Activated CD4-positive, alpha-beta memory T cell treated with anti-CD3 and anti-CD28 coated beads for 36 hours (primary cell): ENCODE measurements at places on chromosomes 1 and 21. TPM values are rescaled to one million over a fixed set of nuclear protein-coding genes. Genes with fewer than 3 reads are reported as not detected.
A peak's percentile ranks its signal among the peaks of the same experiment; 100 is the strongest.

DNA sequence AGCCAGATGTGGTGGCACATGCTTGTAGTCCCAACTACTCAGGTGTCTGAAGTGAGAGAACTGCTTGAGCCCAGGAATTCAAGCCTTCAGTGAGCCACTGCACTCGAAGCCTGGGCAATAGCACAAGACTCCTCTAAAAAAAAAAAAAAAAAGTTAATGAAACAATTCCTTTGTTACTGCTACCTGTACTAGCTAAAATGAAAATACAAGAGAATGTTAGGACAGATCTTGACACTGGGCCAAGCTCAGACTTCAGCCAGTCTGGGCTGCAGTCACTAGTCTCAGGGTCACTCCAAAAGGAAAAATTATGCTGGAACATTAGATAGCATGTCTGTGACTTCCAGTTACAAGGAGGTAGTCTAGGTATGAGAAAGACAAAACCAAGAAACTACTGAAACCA, 56.5 kb downstream of the TRIM33 start:
- no peak overlapping the region for H3K27ac ChIP-seq
- H3K4me3 ChIP-seq, result no peak overlapping the region
- H3K27me3 ChIP-seq, result no peaks in the 10 kb centered on the region
- peaks cover 36% of the 10 kb centered on the region for H3K36me3 ChIP-seq
- peaks cover 16% of the 10 kb centered on the region for H3K4me1 ChIP-seq
- DNase-seq, result no peak

GRCh38 chr21:21163904-21164303, 165.7 kb downstream of the NCAM2 start:
- no peaks in the 10 kb centered on the region for H3K4me1 ChIP-seq
- no peak overlapping the region for H3K27ac ChIP-seq
- peak; percentile 34 for DNase-seq
- H3K27me3 ChIP-seq, result no peaks in the 10 kb centered on the region
- H3K4me3 ChIP-seq, result no peak overlapping the region
- H3K36me3 ChIP-seq, result no peaks in the 10 kb centered on the region

- H3K4me1 ChIP-seq, result peaks cover 10% of the 10 kb centered on the region
- H3K27ac ChIP-seq, result no peak overlapping the region
- peaks cover 2% of the 10 kb centered on the region for H3K36me3 ChIP-seq
- no peak for DNase-seq
Observed at GRCh38 chr1:227318853-227319607, 738 bp upstream of the CDC42BPA start.

- no peaks in the 10 kb centered on the region for H3K4me1 ChIP-seq
- no peak for DNase-seq
- H3K4me3 ChIP-seq, result no peak overlapping the region
Observed at GRCh38 chr21:35737899-35738346, 322.4 kb downstream of the SETD4 start.

GRCh38 chr21:34877485-34878128, 171.5 kb downstream of the RUNX1 start:
- DNase-seq, result no peak
- peaks cover 63% of the 10 kb centered on the region for H3K36me3 ChIP-seq
- no peak overlapping the region for H3K4me3 ChIP-seq
- H3K27ac ChIP-seq, result no peak overlapping the region
- peaks cover 61% of the 10 kb centered on the region for H3K4me1 ChIP-seq

GRCh38 chr1:92709738-92710137, 75.2 kb downstream of the EVI5 start:
- H3K27me3 ChIP-seq, result no peaks in the 10 kb centered on the region
- no peak overlapping the region for H3K27ac ChIP-seq
- no peaks in the 10 kb centered on the region for H3K36me3 ChIP-seq
- H3K4me1 ChIP-seq, result no peaks in the 10 kb centered on the region

DNA sequence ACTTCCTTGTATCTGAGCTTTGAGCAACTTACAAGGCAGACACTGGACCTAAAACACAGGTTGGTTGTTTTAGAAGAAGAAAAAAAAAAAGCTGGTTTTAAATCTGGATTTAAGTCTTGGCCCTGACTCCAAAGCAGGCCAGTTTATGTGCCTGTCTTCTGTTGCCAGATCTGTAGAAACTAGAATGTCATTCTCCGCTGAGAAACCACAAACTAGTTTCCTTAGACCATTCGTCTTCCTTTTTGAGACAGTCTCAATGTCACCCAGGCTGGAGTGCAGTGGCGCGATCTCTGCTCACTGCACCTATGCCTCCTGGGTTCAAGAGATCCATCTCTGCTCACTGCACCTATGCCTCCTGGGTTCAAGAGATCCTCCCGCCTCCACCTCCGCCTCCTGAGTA, 33.9 kb downstream of the APP start:
- no peaks in the 10 kb centered on the region for H3K36me3 ChIP-seq
- H3K4me1 ChIP-seq, result peaks cover 15% of the 10 kb centered on the region
- peak; percentile 14 for DNase-seq
- H3K27me3 ChIP-seq, result no peaks in the 10 kb centered on the region
- no peak overlapping the region for H3K4me3 ChIP-seq
- H3K27ac ChIP-seq, result no peak overlapping the region

- H3K27ac ChIP-seq, result no peak overlapping the region
- H3K4me3 ChIP-seq, result no peak overlapping the region
- H3K4me1 ChIP-seq, result no peaks in the 10 kb centered on the region
- no peak for DNase-seq
Observed at GRCh38 chr1:9068981-9069325, 482 bp downstream of the SLC2A5 start.

DNA sequence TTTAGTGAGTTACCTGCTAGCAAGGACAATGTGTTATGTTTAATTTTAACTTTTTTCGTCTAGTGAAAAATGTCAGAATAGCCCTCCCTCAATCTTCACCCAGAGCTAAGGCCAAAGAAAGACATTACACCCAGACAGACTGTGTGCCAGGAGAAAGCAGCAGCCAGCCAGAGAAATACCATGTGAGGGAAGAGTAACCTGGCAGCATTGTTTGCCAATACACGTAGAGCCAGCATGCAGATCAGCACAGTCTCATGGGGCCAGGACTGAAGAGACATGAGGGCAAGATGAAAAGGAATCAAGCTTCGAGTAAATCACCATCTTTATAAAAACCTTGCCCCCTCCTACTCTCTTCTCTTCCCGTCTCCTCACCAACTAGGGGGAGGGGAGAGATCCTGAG, 88.5 kb upstream of the ADAR start:
- H3K27ac ChIP-seq, result no peak overlapping the region
- H3K36me3 ChIP-seq, result no peaks in the 10 kb centered on the region
- H3K4me3 ChIP-seq, result no peak overlapping the region
- peaks cover 4% of the 10 kb centered on the region for H3K4me1 ChIP-seq

- no peaks in the 10 kb centered on the region for H3K27me3 ChIP-seq
- H3K36me3 ChIP-seq, result peaks cover 28% of the 10 kb centered on the region
- H3K27ac ChIP-seq, result peak overlapping the region; percentile 52
- peaks cover 80% of the 10 kb centered on the region for H3K4me1 ChIP-seq
Observed at GRCh38 chr1:12438349-12438924, 179.6 kb downstream of the DHRS3 start.

- H3K4me3 ChIP-seq, result no peak overlapping the region
- H3K27ac ChIP-seq, result no peak overlapping the region
- no peak for DNase-seq
- H3K36me3 ChIP-seq, result peaks cover 6% of the 10 kb centered on the region
Observed at GRCh38 chr1:70319750-70320149, 34.8 kb downstream of the ANKRD13C start.

DNA sequence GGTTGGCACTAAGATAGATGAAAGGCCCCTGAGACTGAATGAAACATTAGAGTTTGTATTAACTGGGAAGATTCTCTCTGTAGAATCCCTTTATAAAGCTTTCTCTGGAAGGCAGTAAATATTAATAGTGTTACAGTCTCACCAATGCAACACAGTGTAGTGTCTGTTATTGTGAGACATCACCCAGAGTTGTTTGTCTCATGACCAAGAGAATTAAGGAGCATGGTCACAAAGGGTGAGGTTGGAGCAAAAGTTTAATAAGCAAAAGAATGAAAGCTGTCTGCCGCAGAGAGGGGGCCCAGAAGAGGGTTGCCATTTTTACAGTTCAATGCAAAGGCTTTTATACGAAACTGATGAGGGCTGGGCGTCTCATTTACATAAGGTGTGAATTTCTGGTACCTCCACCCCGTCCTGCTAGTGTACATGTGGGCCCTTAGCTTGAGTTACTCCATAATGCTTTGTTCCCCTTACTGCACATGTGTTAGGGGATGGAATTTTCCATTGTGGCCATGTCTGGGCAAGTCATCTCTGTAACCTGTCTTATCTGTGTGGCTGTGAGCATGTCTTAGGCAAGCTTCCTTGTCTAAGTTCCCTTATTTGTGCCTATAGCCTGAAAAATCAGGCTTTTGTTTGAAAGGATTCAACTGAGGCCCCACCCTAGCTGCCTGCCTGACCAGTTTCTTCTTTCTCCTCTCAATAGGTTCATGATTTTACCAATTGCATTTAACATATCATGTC, 184.1 kb downstream of the RASAL2 start:
- H3K27me3 ChIP-seq, result no peaks in the 10 kb centered on the region
- no peak for DNase-seq
- H3K4me1 ChIP-seq, result no peaks in the 10 kb centered on the region
- no peak overlapping the region for H3K27ac ChIP-seq
- H3K36me3 ChIP-seq, result no peaks in the 10 kb centered on the region

DNA sequence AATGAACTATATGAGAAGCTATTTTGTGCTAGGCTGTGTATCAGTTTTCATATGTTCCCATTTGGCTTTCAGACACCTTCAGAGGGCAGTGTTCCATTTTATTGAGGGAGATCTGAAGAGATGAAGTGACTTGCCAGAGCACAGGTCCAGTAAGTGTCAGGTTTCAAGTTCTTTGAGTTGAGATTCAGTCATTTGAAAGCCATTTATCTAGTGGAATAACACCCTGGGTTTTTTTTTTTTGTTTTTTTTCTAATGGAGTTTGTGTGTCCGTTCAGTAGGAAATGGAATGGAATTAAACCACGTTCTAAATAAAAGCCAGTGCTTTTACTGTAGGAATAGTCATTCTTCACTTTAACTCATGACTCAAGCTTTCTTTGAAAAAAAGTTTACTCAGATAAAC, 652.9 kb upstream of the USP24 start:
- H3K27me3 ChIP-seq, result peaks cover 2% of the 10 kb centered on the region
- no peaks in the 10 kb centered on the region for H3K36me3 ChIP-seq
- no peak overlapping the region for H3K4me3 ChIP-seq
- no peaks in the 10 kb centered on the region for H3K4me1 ChIP-seq

DNA sequence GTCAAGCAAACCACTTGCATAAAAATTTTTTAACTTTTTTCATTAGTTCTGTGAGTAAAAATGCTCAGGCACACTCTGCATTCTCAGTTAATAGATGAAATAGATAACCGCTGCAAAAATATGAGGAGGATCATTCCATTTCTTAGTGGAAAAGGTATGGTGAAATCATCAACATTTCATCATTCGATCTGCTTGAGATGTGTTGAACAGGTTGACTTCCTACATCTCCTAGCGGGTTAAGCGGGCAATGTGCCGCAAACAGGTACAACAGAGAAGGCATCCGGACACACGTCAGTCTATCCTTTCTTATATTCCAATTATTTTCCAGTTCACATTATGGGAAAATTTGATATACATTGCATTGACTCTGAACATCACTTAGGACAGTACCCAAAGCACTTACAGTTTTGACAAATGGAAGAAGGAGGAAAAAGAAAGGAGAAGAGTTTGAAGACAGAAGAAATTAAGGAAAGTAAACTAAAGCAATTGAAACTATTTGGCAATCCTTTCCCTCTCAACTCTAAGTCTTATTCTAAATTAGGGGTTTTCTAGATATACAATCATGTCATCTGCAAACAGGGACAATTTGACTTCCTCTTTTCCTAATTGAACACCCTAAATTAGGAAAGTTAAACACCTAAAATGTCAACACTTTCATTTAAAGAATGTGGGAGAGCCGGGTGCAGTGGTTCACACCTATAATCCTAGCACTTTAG, 33.5 kb downstream of the NIBAN1 start:
- H3K36me3 ChIP-seq, result peaks cover 4% of the 10 kb centered on the region
- DNase-seq, result no peak
- peaks cover 27% of the 10 kb centered on the region for H3K4me1 ChIP-seq
- no peaks in the 10 kb centered on the region for H3K27me3 ChIP-seq
- no peak overlapping the region for H3K4me3 ChIP-seq
- no peak overlapping the region for H3K27ac ChIP-seq

GRCh38 chr1:39735731-39736130, 3.0 kb upstream of the PPIE start:
- DNase-seq, result peak; percentile 27
- peaks cover 19% of the 10 kb centered on the region for H3K27me3 ChIP-seq
- H3K27ac ChIP-seq, result no peak overlapping the region
- H3K36me3 ChIP-seq, result peaks cover 8% of the 10 kb centered on the region

GRCh38 chr21:25406887-25407579, 200.2 kb downstream of the MRPL39 start:
- H3K36me3 ChIP-seq, result peaks cover 4% of the 10 kb centered on the region
- no peak overlapping the region for H3K27ac ChIP-seq
- H3K4me3 ChIP-seq, result no peak overlapping the region
- H3K4me1 ChIP-seq, result no peaks in the 10 kb centered on the region

GRCh38 chr1:240732390-240732789, 120.4 kb upstream of the GREM2 start:
- no peak overlapping the region for H3K27ac ChIP-seq
- no peaks in the 10 kb centered on the region for H3K36me3 ChIP-seq
- no peak for DNase-seq

The GABRD gene
- total RNA-seq, result not detected

The EPHB2 gene
- 0.07 TPM for total RNA-seq

The IQGAP3 gene
- total RNA-seq, result 16.9 TPM

The MCOLN2 gene
- 43.2 TPM for total RNA-seq

The METTL13 gene
- total RNA-seq, result 45.6 TPM

The SFN gene
- total RNA-seq, result 0.95 TPM

The S100A2 gene
- 5.3 TPM for total RNA-seq

The UBE2U gene
- not detected for total RNA-seq

The RNF187 gene
- total RNA-seq, result 112 TPM

The NPHS2 gene
- total RNA-seq, result not detected

The C1orf210 gene
- total RNA-seq, result not detected

The GABPA gene
- 24.7 TPM for total RNA-seq
